ENCODE measurements at places on chromosomes 5 and 9.

DNA sequence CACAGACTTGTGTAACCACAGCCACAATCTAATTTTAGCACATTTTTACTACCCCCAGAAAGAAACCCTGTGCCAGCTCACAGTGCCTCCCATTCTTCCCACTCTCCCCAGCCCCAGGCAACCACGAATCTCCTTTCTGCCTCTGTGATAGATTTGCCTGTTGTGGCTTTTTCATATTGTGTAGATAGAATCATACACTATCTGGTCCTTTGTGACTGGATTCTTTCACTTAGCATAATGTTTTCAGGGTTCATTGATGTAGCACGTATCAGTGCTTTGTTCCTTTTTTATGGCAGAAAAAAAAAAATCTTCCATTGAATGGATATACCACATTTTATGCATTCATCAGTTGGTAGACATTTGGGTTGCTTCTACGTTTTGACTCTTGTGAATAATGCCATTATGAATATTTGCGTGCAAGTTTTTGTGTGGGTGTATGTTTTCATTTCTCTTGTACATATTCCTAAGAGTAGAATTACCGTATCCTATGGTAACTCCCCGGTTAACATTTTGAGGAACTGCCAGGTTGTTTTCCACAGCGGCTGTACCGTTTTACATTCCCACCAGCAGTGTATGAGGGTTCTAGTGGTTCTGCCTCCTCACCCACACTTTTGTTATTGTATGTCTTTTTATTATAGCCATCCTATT is 64.5 kb downstream of the RCL1 start:
- no peak for DNase-seq

DNA sequence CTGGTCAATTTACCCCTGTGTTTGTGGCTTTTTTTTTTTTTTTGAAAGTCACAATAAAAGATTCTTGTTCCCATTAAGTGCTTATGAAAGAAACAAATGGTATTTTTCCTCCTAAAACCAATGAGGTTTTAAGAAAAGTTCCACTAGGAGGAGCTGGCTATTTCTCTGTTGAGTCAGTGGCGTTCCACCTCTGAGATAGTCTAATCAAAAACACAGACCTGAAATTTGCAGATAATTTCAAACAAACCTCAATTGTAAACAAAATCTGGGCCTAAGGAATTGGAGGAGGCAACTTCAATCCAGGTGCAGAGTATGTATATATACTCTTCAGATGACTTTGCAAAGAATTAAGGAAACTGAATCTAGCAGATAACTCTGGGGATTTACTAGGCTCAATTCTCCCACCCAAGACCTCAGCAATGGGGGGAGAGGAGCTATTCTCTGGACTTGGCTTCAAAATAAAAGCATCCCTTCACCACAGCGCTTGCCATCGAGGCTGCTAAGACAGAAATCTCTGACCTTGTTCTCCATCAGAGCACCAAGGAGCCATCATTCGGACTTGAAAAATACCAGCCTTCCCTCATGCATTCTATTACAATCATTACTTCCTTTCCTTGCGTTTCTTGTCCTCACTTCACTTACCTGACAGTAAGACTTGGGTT is 52.4 kb downstream of the FANCC start:
- no peak for DNase-seq

- DNase-seq, result peak; percentile 80
These were observed 12.6 kb upstream of the UGT3A2 start for GRCh38 chr5:36079200-36079781.

DNA sequence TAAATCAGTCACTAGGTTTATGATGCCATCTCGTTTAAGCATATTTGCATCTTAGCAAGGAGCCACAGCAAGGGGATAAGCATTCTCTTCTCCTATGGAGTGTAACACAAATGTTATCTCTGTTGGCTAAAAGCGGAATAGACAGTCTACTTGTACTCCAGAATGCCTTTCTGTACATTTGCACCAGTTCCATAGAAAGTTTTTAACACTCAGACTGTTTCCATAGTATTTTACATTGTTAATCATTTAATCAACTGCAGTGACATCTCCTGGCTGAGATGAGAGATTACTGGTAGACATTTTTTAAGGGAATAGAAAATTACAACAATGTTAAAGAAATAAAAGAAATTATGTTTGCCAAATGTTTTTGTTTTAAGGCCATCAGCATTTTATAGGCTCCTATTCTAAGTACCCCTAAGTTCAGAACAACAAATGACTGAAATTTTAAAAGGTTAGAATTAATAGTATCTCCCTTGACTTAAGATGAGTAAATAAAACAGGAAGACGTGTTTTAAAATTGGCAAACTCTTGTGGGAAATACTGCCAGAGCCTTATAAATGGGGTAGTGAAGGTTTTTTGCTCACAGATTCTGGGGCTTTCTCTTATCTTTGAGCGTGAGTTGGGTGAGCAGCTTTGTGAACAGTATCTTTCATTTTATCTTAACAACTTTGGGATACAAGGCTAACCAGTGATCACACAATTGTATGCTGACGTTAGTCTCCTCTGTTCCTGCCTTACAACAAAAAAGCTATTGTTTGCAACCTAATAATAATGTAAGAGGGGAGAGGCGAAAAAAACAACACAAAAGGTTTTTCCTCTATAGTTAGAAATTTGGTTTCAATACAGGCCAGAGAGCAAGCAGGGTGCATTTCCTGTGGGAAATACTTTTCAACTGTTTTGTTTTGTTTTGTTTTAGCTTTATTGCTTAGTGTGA is 294.3 kb downstream of the FBXL7 start:
- peak; percentile 35 for DNase-seq

GRCh38 chr5:99639905-99640304 is 711.1 kb upstream of the CHD1 start:
- no peak for DNase-seq
